ENCODE measurements at places on chromosomes 6 and 20. TPM values are rescaled to one million over a fixed set of nuclear protein-coding genes. Genes with fewer than 3 reads are reported as not detected.

SH3BGRL2 gene
- polyA plus RNA-seq: 11.2 TPM

OPN5 gene
- 0.16 TPM for polyA plus RNA-seq

EYA2 gene
- polyA plus RNA-seq: 2.2 TPM

PRICKLE4 gene
- polyA plus RNA-seq: not detected
